ENCODE measurements at places on chromosomes 16 and 17.

GRCh38 chr16:24253192-24253591, 2.9 kb upstream of the CACNG3 start:
- peak; percentile 39 for DNase-seq

- DNase-seq: no peak
Observed at GRCh38 chr16:11159282-11159681, 96.7 kb downstream of the SOCS1 start.

- DNase-seq: no peak
Observed at GRCh38 chr17:39599665-39600231, 8.0 kb downstream of the NEUROD2 start.

DNA sequence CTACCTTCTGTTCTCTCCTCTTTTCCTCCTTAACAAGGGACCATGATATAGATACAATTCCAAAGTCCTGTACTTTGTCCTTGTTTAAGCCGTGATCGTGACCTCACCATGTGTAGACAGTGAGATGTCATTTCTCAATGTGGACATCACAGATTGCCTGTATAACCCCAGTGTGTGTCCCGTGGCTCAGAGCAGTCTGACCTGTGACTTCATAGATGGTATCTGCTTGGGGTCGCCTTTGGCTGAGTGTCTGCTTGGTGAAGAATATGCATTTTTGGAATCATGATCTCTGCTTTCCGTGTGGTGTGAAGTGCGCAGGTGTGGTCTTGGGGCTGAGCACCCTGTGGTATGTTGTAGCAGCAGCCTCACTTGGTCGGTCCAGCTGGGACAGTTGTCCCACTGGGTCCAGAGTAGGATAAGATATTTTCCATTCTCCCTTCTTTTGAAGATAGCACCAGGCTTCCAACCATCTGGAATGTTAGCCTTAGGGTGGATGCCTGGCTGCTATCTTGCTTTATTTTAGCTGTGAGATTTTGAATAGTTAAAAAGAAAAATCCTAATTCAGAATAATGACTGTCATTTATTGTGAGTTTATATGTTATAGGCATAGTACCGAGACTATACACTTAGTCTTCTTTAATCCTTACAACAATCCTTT, 13.4 kb downstream of the MSI2 start:
- no peak for DNase-seq

- DNase-seq: no peak
Observed at GRCh38 chr16:66414891-66415290, 12.2 kb upstream of the BEAN1 start.

GRCh38 chr16:82699711-82700495, 73.1 kb downstream of the CDH13 start:
- peak; percentile 79 for DNase-seq

DNA sequence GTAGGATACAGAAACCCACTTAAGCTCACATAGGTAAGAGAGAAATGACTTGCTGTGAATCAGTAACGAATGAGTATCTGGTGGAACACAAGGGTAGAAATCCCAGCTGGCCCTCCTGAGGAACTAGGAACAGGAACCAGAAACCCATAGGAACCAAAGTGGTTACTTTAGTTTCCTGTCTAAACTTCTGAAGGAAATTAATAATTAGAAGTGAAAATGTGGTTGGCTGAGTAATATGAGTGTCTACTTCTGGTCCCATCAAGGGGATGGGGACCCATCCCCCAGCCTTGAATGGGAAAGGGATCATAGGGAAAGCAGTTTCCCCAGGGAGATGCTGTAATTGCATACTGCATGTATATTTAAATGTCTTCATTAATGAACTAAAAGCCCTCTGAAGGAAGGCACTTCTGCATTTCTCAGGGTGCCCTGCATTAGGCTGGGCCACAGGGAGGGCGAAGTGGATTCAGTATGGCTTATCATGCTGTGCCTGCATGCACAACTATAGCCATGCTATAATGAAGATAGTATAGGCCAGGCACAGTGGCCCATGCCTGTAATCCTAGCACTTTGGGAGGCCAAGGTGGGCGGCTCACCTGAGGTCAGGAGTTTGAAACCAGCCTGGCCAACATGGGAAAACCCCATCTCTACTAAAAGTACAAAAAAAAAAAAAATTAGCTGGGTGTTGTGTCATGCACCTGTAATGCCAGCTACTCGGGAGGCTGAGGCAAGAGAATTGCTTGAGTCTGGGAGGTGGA, 45.6 kb downstream of the CYB5B start:
- DNase-seq: no peak

DNA sequence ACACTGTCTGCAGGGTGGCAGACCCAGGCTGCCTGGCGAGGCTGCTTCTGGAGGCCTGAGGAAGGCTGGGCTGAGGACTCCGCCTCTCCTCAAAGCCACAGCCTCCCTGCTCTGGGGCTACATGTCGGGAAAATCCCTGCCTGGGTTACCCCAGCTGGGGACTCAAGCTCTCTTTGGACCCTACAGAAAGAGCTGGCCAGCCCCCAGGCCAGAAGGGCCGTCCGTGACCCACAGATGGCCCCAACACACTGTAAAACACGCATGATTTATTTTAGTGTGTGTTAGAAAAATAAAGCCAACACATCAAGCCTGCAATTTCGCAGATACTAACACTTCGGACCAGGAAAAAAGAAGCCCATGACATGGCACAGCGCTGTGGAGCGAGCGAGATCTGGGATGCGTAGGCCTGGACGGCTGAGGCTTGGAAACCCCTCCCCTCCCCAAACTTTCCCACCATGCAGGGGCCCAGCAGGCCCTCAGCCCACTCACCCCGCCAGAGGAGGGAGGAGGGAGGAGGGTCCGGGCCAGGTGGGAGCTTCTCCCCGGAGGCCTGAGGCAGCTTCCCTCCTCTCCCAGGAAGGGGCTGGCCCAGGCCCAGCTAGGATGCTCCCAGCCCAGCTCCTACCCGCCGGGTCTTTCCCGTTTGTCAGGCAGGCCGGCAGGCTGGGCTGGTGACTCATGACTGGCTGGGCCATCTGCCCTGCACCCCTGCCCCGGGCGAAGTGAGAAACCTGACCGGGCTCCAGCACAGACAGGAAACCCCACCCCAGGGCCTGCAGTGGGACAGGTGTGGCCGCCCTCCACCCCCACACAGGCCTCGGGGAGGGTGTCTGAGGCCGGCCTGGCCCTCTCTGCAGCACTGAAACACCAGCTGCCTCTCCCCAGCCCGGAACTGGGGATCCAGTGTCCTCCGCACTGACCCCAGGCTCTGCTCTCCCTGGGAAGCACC, 34.1 kb upstream of the SLC38A10 start:
- peak; percentile 95 for DNase-seq

DNA sequence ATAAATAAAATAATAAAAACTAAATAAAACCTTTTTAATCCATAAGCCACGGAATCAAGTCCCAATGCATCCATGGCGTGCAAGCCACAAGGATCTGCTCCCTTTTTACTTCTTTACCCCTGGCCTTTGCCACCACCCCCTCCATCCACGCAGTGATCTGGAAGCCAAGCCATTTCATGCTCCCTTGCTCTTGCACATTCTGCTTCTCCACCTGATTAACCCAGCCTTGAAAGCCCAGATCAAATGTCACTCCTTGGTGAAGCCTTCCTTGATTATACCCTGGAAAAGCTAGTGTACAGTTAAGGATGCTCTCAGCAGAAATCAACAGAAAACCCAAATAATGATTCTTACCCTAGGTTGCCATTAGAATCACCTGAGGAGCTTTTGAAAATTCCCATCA, 9.9 kb downstream of the LRRC3C start:
- no peak for DNase-seq

DNA sequence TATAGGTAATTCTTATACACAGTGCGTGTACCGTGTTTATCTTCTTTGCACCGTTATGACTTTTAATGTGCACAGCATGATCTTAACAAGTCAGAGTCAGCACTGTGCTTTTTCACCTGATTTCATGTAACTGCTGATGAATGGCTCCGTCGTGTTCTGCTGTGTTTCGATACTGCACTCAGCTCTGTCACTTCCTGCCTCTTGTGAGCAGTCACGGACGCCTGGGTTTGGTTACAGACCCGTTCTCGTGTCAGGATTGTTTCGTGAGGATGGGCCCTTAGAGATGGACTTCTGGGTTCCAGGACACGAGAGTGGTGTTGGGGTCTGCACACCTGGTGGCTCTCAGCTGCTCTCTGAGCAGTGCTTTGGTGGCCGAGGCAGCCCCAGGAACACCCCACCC, 24.6 kb downstream of the TBCD start:
- DNase-seq: no peak

DNA sequence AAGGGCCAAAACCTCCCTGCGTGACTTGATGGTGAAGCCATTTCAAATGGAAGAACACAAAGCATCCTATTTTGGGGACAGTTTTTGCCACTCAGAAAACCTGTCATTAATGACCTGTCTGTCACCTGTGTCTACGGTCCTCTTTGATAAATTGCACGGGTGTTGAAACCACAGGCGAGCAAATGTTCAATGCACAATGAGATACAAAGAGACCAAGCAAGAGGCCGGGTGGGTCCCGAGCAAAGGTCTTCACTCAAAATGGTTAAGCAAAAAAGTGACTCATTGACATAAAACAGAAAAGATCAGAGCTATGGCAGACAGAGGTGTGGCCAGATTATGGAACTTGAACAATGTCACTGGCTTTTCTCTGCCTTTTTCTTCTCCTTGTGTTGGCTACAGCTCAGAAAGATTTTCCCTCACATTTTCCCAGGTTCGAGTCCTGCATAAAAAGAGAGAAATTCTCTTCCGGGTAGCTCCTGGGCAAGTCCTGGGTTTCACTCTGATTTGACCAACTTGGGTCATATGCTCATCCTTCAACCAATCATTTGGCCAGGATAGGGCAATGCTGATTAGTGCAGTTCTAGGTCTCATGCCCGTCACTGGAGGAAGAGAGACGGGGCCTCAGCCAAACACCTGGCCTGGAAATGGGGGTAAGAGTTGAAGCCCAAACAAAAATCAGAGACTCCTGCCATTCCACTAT, 92.2 kb downstream of the CMC2 start:
- DNase-seq: no peak

GRCh38 chr17:42284566-42284965, 3.7 kb upstream of the STAT5A start:
- no peak for DNase-seq

- DNase-seq: no peak
Observed at GRCh38 chr17:76293106-76293505, 15.0 kb downstream of the QRICH2 start.

DNA sequence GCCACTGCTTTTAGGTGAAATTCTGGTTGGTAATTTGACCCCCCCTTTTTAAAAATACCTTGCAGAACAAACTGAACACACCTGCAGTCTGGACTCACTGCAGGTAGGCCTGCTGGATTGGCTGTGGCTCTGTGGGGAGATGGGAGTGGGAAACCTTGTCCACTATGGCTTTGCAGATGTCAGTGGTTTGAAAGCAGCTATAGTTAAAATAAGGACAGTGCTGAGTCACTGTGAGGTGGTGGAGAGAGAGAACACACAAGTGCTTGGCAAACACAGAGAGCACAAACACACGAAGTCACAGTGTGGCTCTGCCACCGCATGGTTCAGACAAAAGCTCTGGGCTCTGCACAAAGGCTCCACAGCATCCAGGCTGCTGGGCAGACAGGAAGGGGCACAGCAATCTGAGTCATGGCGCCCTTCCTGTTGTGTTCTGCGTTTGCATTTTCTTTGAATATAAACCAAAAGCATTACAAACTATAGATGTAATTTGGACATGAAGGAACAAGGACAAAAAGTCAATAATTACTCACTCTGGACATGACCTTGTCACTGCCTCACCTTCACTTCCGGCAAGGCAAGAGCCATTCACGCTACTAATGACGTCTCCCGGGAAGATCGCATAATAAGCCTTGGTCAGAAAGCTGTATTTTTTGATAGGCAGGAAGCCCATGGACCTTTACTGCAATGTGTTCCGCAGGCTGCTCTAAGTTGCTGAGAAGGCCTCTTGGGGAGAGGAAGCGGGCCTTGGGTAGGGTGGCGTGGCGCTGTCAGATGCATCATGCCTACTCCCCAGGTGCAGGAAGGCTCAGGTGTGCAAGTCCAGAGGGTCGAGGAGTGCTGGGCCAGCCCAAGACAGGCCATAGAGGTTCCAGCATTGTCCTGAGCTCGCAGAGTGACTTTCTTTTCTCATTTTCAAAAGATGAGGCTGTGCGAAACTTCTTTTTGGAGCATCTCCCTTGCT, 60.1 kb upstream of the MED9 start:
- DNase-seq: peak; percentile 58

- DNase-seq: peak; percentile 93
Observed at GRCh38 chr17:57868007-57868909, 18.4 kb upstream of the MRPS23 start.

DNA sequence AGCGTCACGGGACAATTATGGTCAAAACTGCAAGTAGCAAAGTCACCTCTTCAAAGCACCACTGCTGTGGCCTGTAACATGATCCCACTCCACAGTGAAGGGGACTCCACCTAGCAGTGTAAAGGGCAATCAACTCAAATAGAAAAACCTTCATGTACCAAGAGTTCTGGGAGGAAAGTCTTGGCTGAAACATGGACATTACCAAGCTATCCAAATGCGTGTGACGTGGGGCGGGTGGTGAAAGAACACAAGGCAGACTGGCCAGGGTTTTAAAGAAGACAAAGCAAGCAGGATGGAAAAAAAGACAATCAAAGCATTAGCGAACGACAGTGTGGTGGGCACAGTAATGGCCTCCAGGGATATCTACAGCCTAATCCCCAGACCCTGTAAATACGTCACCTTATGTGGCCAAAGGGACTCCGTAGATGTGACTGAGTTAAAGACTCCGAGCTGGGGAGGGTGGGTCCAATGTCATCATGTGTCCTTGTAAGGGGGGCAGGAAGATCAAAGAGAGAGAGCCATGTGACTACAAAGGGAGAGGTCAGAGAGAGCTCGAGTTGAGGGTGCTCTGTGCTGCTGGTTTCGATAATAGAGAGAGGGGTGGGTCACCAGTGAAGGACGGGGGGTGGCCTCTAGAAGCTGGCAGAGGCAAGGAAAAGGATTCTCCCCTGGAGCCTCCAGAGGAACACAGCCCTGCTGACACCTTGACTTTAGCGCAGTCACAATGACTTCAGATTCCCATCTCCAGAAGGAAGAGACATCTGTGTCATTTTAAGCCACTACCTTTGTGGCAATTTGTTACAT, 6.0 kb downstream of the HSDL1 start:
- peak; percentile 63 for DNase-seq

- DNase-seq: no peak
Observed at GRCh38 chr17:82976982-82977488, 102.4 kb upstream of the METRNL start.

DNA sequence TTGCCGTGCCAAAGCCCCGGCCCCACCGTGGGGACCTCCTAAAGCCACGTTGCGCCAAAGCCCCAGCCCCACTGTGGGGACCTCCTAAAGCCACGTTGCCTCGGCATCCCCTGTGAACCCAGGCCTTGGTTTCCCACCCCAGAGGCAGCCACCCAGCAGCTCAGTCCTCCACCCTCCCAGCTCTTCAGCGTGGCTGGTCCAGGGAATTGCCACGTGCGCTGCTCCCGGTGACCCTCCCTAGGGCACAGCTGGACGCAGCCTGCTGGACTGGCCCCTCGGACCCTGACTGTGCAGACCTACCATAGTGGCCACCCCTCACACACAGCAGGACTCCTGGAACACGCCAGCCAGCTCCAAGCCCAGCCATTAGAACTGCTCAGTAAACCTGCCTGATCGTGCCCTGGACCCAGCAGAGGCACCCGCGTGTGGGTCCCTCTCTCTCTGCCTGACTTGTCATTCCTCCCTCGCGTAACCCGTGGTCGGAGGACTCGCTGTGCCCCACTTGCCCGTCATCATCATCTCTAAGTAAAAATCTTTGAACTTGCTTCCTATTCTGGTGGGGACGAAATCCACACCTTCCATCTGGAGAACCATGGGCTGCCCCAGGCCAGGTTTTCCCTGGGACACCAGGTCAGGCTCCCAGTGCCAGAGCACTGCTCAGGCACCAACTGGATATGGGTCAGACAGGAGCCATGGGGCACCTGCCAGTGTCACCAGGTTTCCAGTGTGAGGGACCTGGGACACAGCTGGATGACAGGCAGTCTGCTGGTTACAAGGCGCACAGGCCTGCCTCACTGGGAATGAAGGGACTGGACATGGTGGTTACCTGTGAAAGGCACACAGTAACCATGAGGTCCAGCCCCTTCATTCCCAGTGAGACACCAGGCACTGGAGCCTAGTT, 5.6 kb downstream of the CIAO3 start:
- DNase-seq: no peak

Data from AG20443 (cell line).